ENCODE measurements at places on chromosomes 5 and 9. TPM values are rescaled to one million over a fixed set of nuclear protein-coding genes. Genes with fewer than 3 reads are reported as not detected.

The UNC5A gene
- not detected for total RNA-seq

The C5 gene
- 18.9 TPM for total RNA-seq

The FAM81B gene
- not detected for total RNA-seq

The SLC23A1 gene
- not detected for total RNA-seq

The PCDHGA5 gene
- 12.0 TPM for total RNA-seq

The FPGS gene
- 309 TPM for total RNA-seq

The ANGPTL2 gene
- total RNA-seq: 54.3 TPM

The TLX3 gene
- total RNA-seq: not detected

GRCh38 chr5:139710319-139711066 is 62.3 kb downstream of the CXXC5 start:
- H3K27me3 ChIP-seq: no peaks in the 10 kb centered on the region
- peak overlapping the region; percentile 87 for H3K27ac ChIP-seq
- H3K4me1 ChIP-seq: peaks cover 44% of the 10 kb centered on the region
- H3K36me3 ChIP-seq: no peaks in the 10 kb centered on the region
- peak overlapping the region; percentile 61 for H3K4me3 ChIP-seq

DNA sequence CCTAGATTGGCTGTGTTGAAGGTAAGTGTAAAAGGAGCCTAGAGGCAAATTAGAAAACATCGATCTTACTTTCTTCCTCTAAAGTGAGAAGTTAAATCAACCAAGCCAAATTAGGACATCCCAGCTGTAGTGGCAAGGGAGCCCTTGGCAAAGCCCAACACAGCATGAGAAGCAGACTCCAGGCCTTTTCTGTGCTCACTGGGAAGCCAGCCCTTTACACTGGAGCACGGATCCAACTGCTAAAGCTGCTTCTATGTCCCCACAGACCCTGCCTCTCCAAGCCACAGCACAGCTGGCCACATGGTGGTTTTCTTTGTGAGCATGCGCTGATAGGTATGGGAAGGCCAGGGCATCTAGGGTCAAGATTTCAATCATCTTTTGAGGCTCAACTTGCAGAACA is 94.1 kb downstream of the APBA1 start:
- H3K4me1 ChIP-seq: no peaks in the 10 kb centered on the region
- no peak overlapping the region for H3K27ac ChIP-seq
- no peak for DNase-seq
- no peaks in the 10 kb centered on the region for H3K36me3 ChIP-seq

DNA sequence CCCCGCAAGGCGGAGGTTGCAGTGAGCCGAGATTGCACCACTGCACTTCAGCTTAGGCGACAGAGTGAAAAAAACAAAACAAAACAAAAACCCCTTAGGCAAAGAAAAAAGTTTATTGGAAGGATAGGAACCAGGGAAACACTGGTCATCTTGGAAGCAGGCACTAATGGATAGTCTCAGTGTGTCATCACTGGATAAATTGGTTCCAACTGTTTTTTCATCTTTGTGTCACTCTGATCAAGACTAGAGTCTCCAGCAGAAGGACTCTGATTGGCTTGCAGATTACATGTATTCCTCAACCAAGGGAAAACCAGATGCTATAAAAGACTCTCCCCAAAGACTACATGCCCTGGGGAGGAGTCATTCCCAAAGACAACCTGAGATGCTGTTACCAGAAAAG is 35.0 kb upstream of the HMHB1 start:
- H3K27ac ChIP-seq: no peak overlapping the region
- DNase-seq: no peak
- no peaks in the 10 kb centered on the region for H3K27me3 ChIP-seq
- no peak overlapping the region for H3K4me3 ChIP-seq
- no peaks in the 10 kb centered on the region for H3K36me3 ChIP-seq
- no peaks in the 10 kb centered on the region for H3K4me1 ChIP-seq

GRCh38 chr5:143636931-143637528 is 174.9 kb upstream of the HMHB1 start:
- no peak for DNase-seq
- no peak overlapping the region for H3K4me3 ChIP-seq
- no peak overlapping the region for H3K27ac ChIP-seq
- no peaks in the 10 kb centered on the region for H3K36me3 ChIP-seq
- no peaks in the 10 kb centered on the region for H3K4me1 ChIP-seq

DNA sequence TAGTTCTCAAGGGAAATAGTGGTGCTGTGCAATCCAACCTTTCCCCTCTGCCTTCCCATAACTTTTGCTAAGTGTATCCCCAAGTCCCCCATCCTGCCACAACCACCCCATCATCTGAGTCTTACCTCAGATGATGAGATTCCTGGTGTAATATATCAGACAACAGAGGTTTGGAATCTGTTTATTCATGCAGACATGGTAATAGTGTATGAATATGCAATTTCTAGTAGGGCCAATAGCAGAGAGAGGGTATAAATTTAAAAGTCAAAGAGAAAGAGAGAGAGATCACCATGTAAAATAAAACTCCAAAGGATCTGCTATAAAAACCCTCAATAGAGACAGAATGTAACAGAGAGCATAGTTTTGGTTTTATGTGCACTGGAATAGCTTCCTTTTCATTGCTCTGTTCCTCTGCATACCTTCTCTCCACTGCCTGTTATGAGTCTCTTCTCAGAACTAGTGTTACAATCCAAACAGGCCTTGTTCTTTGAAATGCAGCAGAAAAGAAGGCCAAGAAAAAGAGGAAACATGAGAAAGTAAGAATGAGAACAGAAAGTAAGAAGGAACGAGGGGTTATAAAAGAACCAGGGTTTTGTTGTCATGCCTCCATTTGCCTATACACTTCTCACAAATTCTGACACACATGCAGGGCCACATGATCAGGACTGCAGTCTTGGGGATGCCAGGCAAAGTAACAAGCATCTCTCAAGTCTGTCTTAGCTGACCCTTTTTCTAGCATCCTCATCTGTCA is 278.0 kb downstream of the CETN3 start:
- peak overlapping the region; percentile 21 for H3K27ac ChIP-seq
- no peaks in the 10 kb centered on the region for H3K27me3 ChIP-seq
- DNase-seq: no peak
- no peaks in the 10 kb centered on the region for H3K36me3 ChIP-seq
- H3K4me3 ChIP-seq: no peak overlapping the region
- no peaks in the 10 kb centered on the region for H3K4me1 ChIP-seq

DNA sequence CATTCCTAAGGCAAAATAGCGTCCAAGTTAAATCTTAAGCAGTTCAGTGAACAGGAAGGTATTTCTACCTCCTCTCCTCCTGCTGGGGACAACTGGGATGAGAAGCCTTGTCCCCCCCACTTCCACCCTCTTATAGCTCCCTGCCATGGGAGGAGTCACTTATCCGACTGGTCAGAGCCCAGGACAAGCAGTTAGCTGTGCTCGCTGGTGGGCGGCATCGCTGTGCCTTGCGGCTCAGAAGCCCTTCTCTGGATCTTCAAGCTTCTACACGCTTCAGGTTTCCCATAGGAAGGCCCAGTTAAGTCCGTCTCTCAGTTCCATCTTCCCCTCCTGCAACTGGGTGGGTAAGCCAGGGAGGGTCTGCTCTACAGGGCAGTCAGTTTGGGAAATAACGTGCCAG is 77.2 kb downstream of the PAX5 start:
- H3K4me3 ChIP-seq: no peak overlapping the region
- no peak for DNase-seq
- no peaks in the 10 kb centered on the region for H3K36me3 ChIP-seq
- no peak overlapping the region for H3K27ac ChIP-seq
- H3K4me1 ChIP-seq: peaks cover 7% of the 10 kb centered on the region
- no peaks in the 10 kb centered on the region for H3K27me3 ChIP-seq

GRCh38 chr9:120713257-120714087 is 798 bp downstream of the MEGF9 start:
- H3K36me3 ChIP-seq: no peaks in the 10 kb centered on the region
- H3K27ac ChIP-seq: peak overlapping the region; percentile 83
- peaks cover 55% of the 10 kb centered on the region for H3K4me1 ChIP-seq
- H3K27me3 ChIP-seq: no peaks in the 10 kb centered on the region

DNA sequence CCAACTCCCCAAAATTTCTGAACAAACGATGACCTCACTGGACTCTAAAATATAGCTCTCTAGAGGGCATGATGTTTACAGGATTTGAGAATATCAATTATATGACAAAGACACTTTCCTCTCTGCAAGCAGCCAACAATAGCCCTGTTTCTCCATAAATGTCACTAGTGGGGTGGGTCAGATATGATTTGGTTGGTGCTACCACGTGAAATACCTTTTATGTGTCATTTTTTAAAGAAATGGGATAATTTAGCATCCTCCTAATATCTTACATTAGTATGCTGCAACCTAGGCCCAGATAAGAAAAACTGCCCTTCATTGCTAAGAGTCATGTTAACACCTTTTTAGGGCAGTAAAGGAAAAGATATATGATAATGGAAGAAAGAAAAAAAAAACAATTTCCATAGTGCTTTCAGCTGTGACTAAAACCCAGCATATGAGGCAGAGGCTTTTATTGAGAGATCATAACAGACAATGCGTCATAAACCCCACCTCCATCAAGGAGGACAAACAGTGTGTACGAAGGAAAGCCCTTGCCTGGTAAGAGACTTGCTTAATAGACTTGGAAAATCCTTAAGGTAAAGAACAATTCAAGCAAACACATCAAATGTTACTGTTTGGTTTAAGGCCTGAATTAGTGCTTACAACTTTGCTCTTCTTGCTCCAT is 372.4 kb upstream of the PAPPA start:
- no peak for DNase-seq
- no peak overlapping the region for H3K27ac ChIP-seq
- no peaks in the 10 kb centered on the region for H3K4me1 ChIP-seq
- H3K27me3 ChIP-seq: no peaks in the 10 kb centered on the region
- no peaks in the 10 kb centered on the region for H3K36me3 ChIP-seq
- H3K4me3 ChIP-seq: no peak overlapping the region

GRCh38 chr5:41763574-41763973 is 106.7 kb downstream of the OXCT1 start:
- no peak for DNase-seq
- no peak overlapping the region for H3K27ac ChIP-seq
- H3K27me3 ChIP-seq: no peaks in the 10 kb centered on the region
- no peaks in the 10 kb centered on the region for H3K36me3 ChIP-seq
- no peaks in the 10 kb centered on the region for H3K4me1 ChIP-seq
- H3K4me3 ChIP-seq: no peak overlapping the region

DNA sequence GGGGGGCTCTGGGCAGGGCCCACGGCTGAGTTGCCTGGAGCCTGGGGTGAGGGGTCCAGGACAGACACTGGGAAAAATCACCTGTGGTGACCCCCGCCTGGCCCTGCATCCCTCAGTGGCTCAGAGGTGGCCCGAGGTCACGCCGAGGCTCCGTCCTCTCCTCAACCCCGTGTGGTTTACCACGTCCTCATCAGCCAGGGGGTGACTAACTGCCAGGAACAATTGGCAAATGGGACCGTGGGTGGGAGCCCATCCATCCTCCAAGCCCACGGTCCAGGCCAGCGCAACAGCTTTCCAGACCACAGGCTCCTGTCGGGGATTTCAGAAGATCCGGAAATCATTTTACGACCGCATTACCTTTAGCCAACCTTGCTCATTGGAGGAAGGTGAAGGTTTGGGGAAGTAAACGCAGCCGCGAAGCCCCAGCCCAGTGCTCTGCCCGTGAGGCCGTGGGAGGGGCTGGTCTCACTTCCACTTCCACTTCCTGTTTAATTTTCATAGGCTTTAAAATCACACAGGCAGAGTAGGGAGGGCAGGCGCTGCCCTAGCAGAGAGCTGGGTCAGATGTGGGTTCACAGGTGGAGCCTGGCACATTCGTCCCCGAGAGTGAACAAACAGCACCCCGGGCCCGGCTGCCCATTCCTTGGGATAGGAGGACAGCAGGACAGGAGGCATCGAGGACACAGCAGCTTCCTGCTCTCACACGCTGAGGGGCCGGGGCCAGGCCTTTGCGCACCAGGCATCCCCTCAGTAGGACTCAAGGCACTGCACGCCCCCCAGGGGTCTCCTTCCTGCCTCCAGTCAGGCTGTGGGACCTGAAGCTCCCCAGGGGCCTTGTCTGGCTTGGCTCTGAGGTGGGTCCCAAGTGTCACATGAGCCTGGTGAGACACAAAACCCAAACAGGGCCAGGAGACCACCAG is 19.8 kb upstream of the SLC9A3 start:
- H3K4me1 ChIP-seq: peaks cover 11% of the 10 kb centered on the region
- peak; percentile 19 for DNase-seq
- H3K27ac ChIP-seq: no peak overlapping the region
- peaks cover 20% of the 10 kb centered on the region for H3K27me3 ChIP-seq
